ENCODE measurements at places on chromosomes 7 and 10.

GRCh38 chr10:63631991-63632390, 110.8 kb downstream of the REEP3 start:
- no peak for DNase-seq

- no peak for DNase-seq
These were observed 2.4 kb upstream of the PKD1L1 start for GRCh38 chr7:47950714-47951113.

- DNase-seq: no peak
These were observed 73.2 kb downstream of the RGS10 start for GRCh38 chr10:119469325-119469707.

- DNase-seq: no peak
These were observed 134.4 kb downstream of the ARHGAP21 start for GRCh38 chr10:24589265-24589664.

GRCh38 chr7:143901332-143901667, 676 bp downstream of the TCAF1 start:
- no peak for DNase-seq
